Activated CD8-positive, alpha-beta T cell treated with anti-CD3 and anti-CD28 coated beads, Interleukin-2, amount 10 ng/mL, durations not matched to agents 7 days and 5 days (primary cell): ENCODE measurements at places on chromosomes 11 and 22. TPM values are rescaled to one million over a fixed set of nuclear protein-coding genes. Genes with fewer than 3 reads are reported as not detected.

The MRGPRF gene
- not detected for total RNA-seq

DNA sequence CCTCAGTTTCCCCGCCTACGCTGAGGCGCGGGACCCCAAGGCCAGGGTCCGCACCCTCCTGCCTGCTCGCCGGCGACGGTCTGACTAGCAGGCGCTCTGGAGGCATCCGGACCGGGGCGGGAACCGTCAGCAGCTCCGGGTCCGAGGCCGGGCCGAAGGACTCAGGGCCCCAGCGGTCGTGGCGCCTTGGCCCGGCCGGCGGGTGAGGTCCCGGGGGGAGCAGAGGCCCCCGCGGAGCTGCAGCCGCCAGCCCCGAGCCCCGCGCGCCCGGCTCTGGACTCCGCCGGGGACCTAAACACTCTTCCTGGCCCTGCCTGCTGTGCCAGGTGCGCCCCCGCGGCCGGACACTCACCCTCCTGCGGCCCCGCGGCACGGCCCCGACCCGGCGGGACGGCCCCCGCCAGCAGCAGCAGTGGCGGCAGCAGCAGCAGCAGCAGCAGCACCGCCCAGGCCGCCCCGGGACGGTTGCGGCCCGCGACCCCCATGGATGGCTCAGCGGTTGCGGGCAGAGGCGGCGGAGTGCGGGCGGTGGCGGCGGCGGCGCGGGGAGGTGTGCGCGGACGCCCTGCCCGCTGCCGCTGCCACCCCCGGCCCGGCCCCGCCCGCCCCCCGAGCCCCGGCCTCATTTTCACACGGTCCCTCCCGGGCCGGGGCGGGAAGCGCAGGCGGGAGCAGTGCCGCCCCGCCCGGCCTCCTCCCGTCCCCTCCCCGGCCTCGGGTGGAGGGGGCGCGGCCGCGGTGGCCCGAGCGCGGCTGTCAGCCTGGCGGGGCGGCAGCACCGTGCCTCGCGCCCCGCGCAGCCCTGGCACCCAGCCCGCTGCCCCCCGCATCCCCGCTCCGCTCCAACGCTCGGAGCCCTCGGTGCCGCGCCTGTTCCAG lies at the start of gene SCUBE2:
SCUBE2 (minus strand) TSS at position 556 of the 879 bp plus-strand sequence; CDS start at position 485, 71 bp downstream.
- DNase-seq, result no peak
- H3K27ac ChIP-seq, result no peak within 1 kb of the TSS
- no peaks in the 10 kb centered on the region for H3K36me3 ChIP-seq
- H3K27me3 ChIP-seq, result peaks cover 56% of the 10 kb centered on the region
- peak within 1 kb of the TSS; percentile 42 for H3K4me3 ChIP-seq
- H3K4me1 ChIP-seq, result peaks cover 4% of the 10 kb centered on the region

The OR4C12 gene
- not detected for total RNA-seq

DNA sequence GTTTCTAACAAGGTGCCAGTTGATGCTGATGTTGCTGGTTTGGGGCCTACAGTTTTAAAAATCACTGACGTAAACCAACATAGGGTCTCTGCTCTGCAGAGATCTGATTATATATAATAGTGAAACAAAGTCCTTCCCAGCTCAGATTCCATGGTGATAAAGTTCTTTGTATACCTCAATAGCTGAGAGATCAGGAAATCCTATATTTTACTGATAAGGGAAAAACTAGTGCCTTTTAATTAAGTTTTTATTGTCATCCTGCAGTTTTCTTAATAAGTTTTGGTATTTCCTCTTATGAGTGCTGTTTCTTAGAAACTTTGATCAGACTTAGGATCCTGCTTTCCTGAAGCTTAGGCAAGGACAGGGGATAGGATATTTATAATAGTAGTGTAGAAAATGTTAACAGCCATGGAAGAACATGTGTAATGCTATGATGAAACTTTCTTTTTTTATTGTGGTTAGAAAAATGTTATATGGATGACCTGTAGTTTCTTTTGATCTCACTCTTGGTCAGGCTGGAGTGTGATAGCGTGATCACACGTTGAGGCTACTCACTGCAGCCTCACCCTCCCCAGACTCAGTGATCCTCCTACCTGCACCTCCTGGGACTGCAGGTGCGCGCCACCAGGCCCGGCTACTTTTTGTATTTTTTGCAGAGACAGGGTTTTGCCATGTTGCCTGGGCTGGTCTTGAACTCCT lies 14.1 kb downstream of the CAPRIN1 start:
- H3K4me3 ChIP-seq, result no peak overlapping the region
- DNase-seq, result no peak
- H3K27me3 ChIP-seq, result no peaks in the 10 kb centered on the region
- peaks cover 41% of the 10 kb centered on the region for H3K36me3 ChIP-seq
- no peak overlapping the region for H3K27ac ChIP-seq
- H3K4me1 ChIP-seq, result peaks cover 42% of the 10 kb centered on the region

The SNU13 gene
- total RNA-seq, result 200 TPM

- H3K27me3 ChIP-seq, result no peaks in the 10 kb centered on the region
- no peaks in the 10 kb centered on the region for H3K36me3 ChIP-seq
- H3K4me3 ChIP-seq, result no peak overlapping the region
- no peak overlapping the region for H3K27ac ChIP-seq
Observed at GRCh38 chr11:36931139-36931538, 333.1 kb upstream of the RAG2 start.

GRCh38 chr11:95398437-95399112 lies 167.6 kb upstream of the SESN3 start:
- H3K36me3 ChIP-seq, result no peaks in the 10 kb centered on the region
- H3K4me1 ChIP-seq, result no peaks in the 10 kb centered on the region
- no peak overlapping the region for H3K4me3 ChIP-seq

DNA sequence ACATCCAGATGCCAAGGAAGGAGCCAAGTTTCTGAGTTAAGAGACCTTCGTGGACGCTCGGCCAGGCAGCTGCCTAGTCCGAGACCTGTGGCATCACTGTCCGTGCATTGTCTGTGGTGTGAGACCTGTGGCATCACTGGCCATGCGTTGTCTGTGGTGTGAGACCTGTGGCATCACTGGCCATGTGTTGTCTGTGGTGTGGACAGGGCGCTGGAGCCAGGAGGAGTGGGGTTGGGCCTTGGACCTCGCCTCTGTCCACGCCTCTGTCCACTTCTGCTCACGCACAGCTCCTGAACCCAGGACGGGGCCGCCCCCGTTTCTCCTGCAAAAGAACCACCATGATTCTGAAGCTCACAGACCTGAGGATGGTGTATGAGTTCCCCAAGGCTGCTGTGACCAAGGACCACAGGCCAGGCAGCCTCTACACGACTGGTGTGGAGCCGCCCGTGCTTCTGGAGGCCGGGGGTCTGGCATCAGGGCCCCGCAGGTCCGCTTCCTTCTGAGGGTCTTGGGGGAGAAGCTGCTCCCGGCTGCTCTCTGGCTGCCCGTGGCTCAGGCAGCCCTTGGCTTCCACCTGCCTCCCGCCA lies 1218.3 kb downstream of the BRD1 start:
- H3K4me3 ChIP-seq, result no peak overlapping the region
- H3K4me1 ChIP-seq, result no peaks in the 10 kb centered on the region
- no peak for DNase-seq
- no peaks in the 10 kb centered on the region for H3K36me3 ChIP-seq

- no peak for DNase-seq
- peaks cover 46% of the 10 kb centered on the region for H3K4me1 ChIP-seq
- H3K27ac ChIP-seq, result peak overlapping the region; percentile 48
- H3K27me3 ChIP-seq, result peaks cover 18% of the 10 kb centered on the region
- peak overlapping the region; percentile 75 for H3K4me3 ChIP-seq
Observed at GRCh38 chr22:29307596-29308147, 1.2 kb downstream of the GAS2L1 start.

DNA sequence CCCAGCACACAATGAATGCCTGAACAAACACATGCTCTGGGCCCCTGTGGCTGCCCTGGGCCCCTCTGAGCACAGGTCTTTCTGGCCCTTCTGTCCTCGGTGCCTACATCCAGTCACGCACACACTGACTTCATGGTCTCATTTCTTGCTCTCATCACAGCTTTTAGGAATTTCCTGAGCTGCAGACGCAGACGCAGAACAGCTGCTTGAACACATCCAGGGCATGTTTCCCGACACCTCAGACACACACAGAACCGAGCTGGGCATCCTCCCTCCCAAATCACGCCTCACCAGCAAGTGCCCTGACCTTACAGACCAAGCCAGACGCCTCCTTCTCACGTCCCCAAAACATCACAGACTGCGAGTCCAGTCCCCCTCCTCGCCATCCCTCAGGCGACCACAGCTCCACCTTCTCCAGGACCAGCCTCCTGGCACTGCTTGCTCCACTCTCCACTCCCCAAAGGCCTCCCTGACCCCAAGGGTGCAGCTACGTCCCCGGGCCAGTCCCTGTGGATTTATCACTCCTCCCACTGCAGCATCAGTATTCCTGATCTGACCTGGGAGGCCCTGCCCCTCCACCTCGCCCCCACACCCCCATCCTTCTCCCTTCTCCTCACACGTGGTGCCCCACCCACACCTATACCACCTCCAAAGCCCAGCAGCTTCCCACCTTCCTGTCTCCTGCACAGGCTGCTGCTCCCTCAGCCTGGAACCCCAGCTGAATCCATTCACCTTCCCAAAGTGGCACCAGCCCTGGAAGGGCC lies 12.9 kb downstream of the SIRT3 start:
- H3K27ac ChIP-seq, result no peak overlapping the region
- H3K4me3 ChIP-seq, result no peak overlapping the region
- H3K36me3 ChIP-seq, result no peaks in the 10 kb centered on the region
- H3K4me1 ChIP-seq, result peaks cover 6% of the 10 kb centered on the region

The RAB1B gene
- total RNA-seq, result 170 TPM

DNA sequence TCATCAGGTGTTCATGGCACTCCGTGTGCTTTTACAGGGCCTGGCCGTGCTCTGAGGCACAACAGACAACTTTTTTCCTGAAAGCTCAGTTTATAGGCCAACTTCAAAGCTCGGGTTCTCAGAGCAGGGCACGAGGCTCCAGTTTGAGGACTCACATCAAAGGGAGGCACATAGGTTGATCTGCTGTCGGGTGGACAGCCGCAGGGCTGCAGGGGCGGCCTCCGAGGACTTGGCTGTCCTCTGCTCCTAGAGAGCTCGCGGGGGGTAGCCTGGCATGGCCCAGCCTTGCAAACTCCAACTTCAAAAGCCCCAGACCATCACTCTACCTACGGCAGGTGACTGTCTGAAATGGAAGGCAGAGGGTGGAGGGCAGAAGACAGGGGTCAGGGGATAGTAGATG lies 31.6 kb downstream of the C11orf58 start:
- H3K4me1 ChIP-seq, result no peaks in the 10 kb centered on the region
- DNase-seq, result no peak
- H3K27me3 ChIP-seq, result peaks cover 2% of the 10 kb centered on the region
- H3K27ac ChIP-seq, result no peak overlapping the region
- no peaks in the 10 kb centered on the region for H3K36me3 ChIP-seq
- no peak overlapping the region for H3K4me3 ChIP-seq

The KDM4E gene
- not detected for total RNA-seq

DNA sequence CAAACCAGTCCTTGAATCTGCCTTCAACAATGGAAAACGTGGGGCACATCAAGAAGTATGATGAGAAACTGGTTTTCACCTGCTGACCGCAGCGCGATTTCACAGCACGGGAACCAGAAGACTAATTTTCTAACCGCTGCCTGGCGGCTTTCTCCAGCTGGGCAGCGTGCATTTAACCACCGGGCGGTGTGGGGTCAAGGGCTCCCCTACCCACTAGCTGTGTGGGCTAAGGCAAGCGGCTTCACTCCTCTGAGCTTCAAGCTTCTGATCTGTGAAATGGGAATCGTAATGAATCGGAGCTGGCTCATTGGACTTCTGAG lies 4.2 kb downstream of the SHANK2 start:
- H3K4me1 ChIP-seq, result no peaks in the 10 kb centered on the region
- no peak overlapping the region for H3K4me3 ChIP-seq
- no peak for DNase-seq

- no peaks in the 10 kb centered on the region for H3K27me3 ChIP-seq
- peaks cover 76% of the 10 kb centered on the region for H3K36me3 ChIP-seq
- no peak overlapping the region for H3K4me3 ChIP-seq
- DNase-seq, result no peak
- peaks cover 86% of the 10 kb centered on the region for H3K4me1 ChIP-seq
Observed at GRCh38 chr22:30318799-30319419, 7.8 kb downstream of the TBC1D10A start.

The HBE1 gene
- not detected for total RNA-seq

- H3K4me1 ChIP-seq, result no peaks in the 10 kb centered on the region
- H3K27me3 ChIP-seq, result peaks cover 4% of the 10 kb centered on the region
- H3K4me3 ChIP-seq, result no peak overlapping the region
- H3K36me3 ChIP-seq, result no peaks in the 10 kb centered on the region
- no peak for DNase-seq
Observed at GRCh38 chr11:116714902-116715301, 57.9 kb downstream of the BUD13 start.

The APLNR gene
- not detected for total RNA-seq

The C22orf15 gene
- total RNA-seq, result 1.4 TPM

The MPPED2 gene
- total RNA-seq, result not detected

DNA sequence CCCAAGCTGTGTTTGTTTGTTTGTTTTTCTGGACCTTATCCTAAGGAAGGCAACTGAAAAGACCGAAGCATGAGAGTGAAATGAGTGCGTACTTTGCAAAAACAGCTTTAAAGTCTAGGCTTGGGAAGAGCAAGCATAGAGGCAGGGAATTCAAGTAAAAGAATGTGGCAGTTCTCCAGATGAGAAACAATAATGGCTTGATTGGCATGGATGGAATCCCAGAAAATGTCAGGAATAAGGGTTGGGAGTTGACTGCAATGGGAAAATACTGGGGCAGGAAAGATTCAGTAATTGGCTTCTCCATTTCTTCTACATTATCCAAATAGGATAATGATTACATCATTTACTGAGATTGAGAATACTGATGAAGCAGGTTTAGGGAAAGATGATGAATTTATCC lies 17.5 kb downstream of the SAAL1 start:
- no peaks in the 10 kb centered on the region for H3K4me1 ChIP-seq
- no peak overlapping the region for H3K4me3 ChIP-seq
- H3K27me3 ChIP-seq, result no peaks in the 10 kb centered on the region

DNA sequence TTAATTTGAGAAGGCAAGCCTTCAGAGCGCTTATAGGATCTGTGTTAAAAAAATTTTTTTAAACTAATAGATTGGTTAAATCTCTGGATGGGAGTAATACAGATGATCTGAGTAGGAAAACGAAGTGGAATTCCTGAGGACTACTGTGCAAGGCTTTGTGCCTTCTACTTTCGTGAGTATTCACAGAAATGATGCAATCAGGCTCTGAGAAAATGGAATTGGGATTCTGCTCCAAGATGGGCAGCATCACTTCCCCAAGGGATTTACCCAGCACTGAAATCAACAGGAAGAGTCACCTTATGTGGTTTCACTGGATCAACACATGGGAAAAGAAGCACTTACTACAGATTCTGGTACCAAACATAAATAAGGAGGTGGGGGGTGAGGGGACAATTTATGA lies 12.5 kb downstream of the KMT5B start:
- H3K27me3 ChIP-seq, result no peaks in the 10 kb centered on the region
- DNase-seq, result no peak
- no peak overlapping the region for H3K4me3 ChIP-seq
- H3K36me3 ChIP-seq, result no peaks in the 10 kb centered on the region
- peaks cover 14% of the 10 kb centered on the region for H3K4me1 ChIP-seq
- no peak overlapping the region for H3K27ac ChIP-seq

The BANF1 gene
- total RNA-seq, result 290 TPM

The MAJIN gene
- not detected for total RNA-seq

GRCh38 chr11:45017329-45017728 lies 66.6 kb upstream of the TP53I11 start:
- H3K4me3 ChIP-seq, result no peak overlapping the region
- H3K4me1 ChIP-seq, result peaks cover 17% of the 10 kb centered on the region
- DNase-seq, result no peak
- H3K27me3 ChIP-seq, result peaks cover 15% of the 10 kb centered on the region
- H3K36me3 ChIP-seq, result peaks cover 17% of the 10 kb centered on the region

The OR4X1 gene
- not detected for total RNA-seq
